Forelimb muscle (tissue), 1 donor: ENCODE measurements at places on chromosomes 2 and 18. TPM values are rescaled to one million over a fixed set of nuclear protein-coding genes. Genes with fewer than 3 reads are reported as not detected.

DNA sequence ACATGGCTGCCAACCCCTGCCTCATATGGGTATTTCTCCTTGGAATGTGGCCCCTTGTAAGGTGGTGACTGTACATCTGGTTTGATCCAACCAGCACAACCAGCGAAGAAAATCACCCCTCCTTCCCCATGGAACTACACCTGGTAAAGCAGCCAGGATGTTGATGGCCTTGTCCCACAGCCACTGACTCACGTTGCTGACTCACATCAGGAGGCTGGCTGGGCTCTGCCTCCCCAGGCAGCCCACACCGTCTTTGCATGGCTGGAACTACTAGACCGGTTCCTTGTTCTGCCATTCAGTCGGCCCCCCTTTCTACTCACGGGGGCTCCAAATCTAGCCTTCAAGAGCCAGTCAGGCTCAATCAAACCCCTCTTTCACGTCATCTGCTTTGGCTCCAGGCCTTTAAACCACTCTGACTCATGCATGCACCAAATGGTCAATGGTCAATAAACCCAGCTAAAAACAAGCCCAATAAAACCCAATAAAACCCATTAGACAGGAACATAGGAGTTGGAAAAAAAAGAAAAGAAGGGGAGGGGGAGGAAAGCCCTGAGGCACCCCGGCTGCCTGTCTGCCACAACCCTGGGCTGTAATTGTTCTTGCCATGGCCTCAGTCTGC lies 114.8 kb downstream of the PLB1 start:
- no peak for DNase-seq

DNA sequence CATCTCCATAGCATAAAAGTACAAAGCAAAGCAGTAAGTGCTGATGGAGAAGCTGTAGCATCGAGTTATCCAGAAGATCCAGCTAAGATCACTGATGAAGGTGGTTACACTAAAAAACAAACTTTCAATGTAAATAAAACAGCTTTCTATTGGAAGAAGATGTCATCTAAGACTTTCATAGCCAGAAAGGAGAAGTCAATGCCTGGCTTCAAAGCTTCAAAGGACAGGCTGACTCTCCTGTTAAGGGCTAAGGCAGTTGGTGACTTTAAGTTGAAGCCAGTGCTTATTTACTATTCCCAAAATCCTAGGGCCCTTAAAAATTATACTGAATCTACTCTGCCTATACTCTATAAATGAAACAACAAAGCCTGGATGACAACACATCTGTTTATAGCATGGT lies 44.0 kb downstream of the METTL8 start:
- DNase-seq, result no peak

GRCh38 chr2:5696945-5697521 lies 4.8 kb downstream of the SOX11 start:
- DNase-seq, result no peak

- peak; percentile 86 for DNase-seq
These were observed 141.4 kb downstream of the FAM124B start for GRCh38 chr2:224260372-224261020.

DNA sequence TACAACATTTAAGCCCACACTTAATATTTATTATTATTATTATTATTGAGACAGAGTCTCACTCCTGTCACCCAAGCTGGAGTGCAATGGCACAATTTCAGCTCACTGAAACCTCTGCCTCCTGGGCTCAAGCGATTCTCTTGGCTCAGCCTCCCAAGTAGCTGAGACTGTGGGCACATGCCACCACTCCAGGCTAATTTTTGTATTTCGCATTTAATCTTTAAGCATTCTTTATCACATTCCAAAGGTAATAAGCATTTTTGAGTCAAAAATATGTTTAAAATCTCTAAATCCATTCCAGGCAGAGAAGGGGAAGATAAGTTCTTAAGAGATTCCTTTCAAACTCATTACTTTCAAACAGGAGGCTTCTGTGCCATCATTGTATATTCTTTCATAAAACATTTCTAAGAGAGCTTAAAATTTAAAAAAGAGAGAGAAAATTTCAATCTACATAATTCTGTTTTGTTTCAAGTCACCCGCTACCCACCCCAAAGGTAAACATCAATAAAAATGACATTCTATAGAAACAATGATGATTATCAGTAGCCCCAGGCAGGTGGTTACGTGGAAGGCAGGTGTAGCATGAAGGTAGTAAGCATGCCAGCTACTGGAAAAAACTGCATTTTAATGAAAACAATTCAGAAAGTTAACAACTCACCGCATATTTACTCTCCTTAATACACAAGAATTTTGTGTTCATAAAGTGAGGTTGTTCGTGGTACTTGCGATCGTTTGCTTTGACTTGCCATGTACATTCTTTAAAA lies 84.4 kb upstream of the NARS1 start:
- no peak for DNase-seq

GRCh38 chr18:41783065-41783818 lies 171.8 kb upstream of the PIK3C3 start:
- DNase-seq, result no peak

- DNase-seq, result no peak
These were observed 78.7 kb downstream of the GRB14 start for GRCh38 chr2:164542581-164543021.

DNA sequence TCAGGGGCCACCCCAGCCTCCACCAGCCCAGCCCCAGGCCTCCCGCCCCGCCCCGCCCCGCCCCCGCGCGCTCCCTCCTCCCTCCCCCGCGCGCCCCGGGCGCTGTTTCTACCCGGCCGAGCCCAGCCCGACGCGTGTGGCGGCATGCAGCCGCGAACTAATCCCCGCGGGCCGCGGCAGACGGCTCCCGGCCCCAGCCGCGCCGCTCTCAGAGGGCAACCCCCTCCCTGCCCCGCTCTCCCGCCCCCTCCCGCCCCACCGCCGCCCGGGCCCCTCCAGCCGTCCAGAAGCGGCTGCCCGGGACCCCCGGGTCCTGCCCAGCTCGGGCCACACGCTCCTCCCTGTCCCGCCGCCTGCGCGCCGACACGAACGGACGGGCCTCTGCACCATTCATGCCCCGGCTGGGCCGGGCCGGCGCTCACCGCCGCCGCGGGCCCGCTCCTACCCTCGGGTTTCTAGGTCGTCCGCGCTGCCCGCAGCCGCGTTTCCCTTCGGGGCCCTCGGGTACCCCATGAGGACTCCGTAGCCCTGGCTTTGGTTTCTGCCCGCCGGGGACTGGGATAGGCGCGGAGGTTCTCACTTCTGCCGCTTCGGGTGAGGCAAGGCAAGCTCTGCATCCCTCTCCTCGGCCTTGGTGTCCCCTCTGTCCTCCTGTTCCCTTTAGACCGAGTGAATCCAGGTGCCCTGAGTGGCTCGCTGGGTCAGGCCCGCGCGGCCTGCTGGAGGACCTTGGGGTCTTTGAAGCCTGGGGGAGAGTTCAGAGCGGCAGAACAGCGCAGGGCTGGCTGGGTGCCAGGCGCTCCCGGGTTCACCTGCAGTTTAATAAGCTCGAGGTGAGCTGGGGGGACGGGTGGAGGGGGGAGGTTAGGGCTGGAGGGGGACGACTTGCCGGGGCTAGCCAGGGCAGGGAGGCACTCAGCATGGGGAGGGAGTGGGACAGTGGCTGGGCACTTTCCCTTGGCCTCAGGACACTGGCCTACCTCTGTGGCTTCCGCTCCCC lies 3.1 kb downstream of the WNT10A start:
- DNase-seq, result no peak

GRCh38 chr18:13252686-13253410 lies 34.3 kb downstream of the LDLRAD4 start:
- DNase-seq, result no peak

- DNase-seq, result peak; percentile 77
These were observed 84.0 kb upstream of the PELI1 start for GRCh38 chr2:64228126-64228678.

DNA sequence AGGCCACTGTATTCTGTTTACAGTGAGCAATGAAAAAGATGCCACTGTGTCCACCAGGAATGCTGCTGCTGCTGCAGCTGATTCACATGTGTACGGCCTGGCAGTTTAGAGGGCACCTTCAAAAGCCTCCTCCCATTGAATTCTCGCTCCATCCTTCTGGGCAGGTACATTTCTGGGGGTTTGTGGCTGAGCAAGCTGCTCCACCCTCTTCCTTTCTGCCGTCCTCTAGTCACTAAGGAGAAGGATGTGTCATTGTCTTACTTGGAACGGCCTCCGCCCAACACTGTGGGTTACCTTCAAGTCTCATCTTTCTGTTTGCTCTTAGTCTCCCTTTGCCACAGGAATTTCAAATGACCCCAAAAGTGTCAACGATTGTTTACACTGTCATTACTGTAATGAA lies 182.0 kb downstream of the ZBTB7C start:
- DNase-seq, result no peak

GRCh38 chr2:59920961-59921360 lies 632.5 kb downstream of the BCL11A start:
- no peak for DNase-seq

DNA sequence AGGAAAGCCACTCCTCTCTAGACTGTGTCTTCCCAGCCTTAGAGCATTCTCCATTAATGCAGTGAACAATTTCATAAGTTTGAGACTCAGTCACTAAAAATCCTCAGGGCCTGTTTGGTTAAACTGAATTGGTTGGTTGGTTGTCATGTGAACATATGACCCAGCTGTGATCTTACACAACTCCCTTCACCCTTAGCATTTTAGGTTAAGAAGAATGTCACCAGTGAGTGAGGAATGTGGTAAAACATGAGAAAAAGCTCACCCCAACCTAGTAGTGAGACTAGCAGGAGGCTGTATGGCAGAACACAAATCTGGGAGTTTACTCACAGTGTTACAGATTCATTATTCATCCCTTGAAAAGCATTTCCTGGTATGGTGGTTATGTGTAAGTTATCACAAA lies 32.4 kb downstream of the LHCGR start:
- no peak for DNase-seq

- no peak for DNase-seq
These were observed 91.8 kb downstream of the TGIF1 start for GRCh38 chr18:3541549-3542386.

GRCh38 chr2:235964787-235965390 lies 203.3 kb downstream of the GBX2 start:
- no peak for DNase-seq

GRCh38 chr2:177930916-177931315 lies 141.7 kb downstream of the PDE11A start:
- DNase-seq, result no peak

DNA sequence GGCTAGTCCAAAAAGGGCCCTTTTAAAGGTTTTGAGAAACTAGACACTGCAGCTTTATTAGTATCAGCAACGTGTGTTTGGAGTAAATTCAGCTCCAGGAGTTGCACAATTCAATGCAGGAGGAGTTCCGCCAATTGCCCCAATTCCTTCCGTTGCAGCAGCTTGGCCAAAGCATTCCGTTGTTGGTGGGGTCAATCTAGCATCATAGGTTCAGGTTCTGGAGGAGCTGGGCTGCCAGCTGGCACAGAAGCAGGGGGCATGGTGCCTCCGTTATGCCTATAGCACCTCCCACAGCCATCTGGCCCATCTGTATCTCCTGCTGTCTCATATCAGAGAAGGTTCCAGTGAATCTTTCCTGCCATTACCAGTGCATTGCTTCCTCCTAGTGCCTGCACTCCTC lies 55.4 kb downstream of the REL start:
- no peak for DNase-seq

DNA sequence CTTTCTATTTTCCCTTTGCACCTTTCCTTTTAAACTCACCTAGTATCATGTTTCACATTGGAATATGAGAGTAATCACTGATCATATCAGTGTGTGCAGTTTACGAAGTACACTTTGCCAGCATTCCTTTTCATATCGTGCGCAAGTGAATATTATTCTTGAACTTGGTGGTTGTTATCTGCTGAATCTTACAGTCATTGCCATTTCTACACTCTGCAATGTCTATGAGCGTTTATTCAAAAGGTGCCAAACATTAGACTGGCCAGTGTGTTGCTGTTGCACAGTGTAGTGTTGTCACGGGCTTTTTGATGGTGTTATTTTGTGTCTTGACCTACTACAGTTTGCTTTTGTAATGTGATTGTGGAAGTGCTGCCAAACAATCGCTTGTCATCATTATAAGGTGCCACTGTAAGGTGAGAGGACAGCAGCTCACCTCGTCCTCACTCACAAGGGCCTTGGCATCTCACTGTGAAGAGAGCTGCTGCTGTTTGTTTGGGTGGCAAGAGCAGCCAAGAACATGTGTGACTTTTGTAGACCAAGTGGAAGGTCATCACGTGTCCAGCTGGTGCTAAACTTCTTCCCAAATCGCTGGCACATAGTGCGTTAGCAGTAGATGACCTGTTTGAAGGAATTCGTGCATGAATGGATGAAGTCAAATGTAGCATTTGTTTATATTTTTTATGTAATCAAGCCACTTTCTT lies 113.3 kb downstream of the MYO1B start:
- DNase-seq, result no peak

DNA sequence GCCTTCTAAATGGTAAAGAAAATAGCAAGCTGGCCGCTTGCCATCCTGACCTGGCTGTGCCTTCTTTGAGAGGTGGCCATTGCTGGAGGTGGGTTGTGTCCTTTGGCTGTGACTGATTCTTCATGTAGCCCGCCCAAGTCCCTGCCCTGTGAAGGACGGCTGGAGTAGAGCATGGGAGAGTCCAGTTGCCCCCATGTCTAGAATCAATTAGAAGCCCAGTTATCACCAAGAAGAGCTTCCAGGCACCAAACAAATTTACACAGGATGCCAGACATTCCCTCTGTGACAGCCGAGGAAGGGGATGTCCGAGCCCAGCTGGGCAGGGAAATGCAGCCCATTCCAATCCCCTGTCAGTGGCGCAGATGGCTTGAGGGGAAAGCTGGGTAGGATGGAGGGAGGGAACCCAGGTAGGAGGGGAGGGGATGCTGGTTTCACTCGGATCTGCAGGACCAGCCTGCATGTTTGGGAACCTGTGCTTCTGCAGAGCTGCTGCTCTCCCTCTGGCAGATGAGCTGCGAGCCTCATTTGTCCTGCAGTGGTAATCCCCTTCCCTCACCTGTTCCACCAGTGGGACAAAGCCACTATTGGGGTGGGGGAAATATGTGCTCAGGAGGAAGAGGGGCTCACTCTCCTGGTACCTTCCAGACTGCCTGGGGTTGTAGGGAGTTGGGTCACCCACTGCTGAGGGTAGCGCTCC lies 25.7 kb upstream of the ASB18 start:
- no peak for DNase-seq

GRCh38 chr2:13121096-13121495 lies 404.4 kb downstream of the TRIB2 start:
- DNase-seq, result no peak

- DNase-seq, result no peak
These were observed 3.5 kb downstream of the POU3F3 start for GRCh38 chr2:104857262-104858005.

ALLC gene
- polyA plus RNA-seq, result not detected

SLC11A1 gene
- 0.37 TPM for polyA plus RNA-seq

TMEM178A gene
- polyA plus RNA-seq, result 16.3 TPM

LRATD1 gene
- polyA plus RNA-seq, result 10.0 TPM

ICA1L gene
- 13.5 TPM for polyA plus RNA-seq

CYP26B1 gene
- polyA plus RNA-seq, result 15.8 TPM

KCNK3 gene
- 1.6 TPM for polyA plus RNA-seq

TMEFF2 gene
- polyA plus RNA-seq, result 22.9 TPM

LIMS2 gene
- 41.3 TPM for polyA plus RNA-seq

INPP1 gene
- 14.4 TPM for polyA plus RNA-seq

BMP10 gene
- not detected for polyA plus RNA-seq

CYBRD1 gene
- polyA plus RNA-seq, result 68.3 TPM

FBXO48 gene
- polyA plus RNA-seq, result 1.6 TPM

APCDD1 gene
- 11.3 TPM for polyA plus RNA-seq

CROCC2 gene
- 0.20 TPM for polyA plus RNA-seq

DLX1 gene
- polyA plus RNA-seq, result 0.35 TPM

D2HGDH gene
- polyA plus RNA-seq, result 24.9 TPM
